ENCODE measurements at places on chromosomes 5 and 9.
A peak's percentile ranks its signal among the peaks of the same experiment; 100 is the strongest.

- DNase-seq = no peak
Observed at GRCh38 chr9:68919661-68920060, 94.3 kb downstream of the PRKACG start.

DNA sequence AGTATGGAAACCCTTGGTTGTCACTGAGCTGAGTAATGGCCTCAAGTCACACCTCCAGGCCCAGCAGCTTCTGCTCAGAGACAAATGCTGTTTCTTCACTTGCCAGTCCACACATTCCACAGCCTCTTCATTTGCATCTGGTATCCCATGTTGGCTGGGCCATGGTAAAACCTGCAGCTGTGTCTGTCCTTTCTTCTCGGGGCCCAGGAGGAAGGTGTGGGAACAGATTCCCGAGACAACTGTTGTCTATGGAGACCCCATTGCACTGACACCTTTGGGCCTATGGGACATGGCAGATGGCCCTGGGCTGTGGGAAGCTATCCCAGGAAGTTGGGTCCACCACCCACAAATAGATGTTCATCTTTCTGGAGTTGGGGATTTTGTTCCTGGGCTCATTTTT lies 85.1 kb downstream of the MACROH2A1 start:
- no peak for DNase-seq

- DNase-seq = no peak
Observed at GRCh38 chr5:150512368-150512747, 4.4 kb downstream of the NDST1 start.

- DNase-seq = no peak
Observed at GRCh38 chr5:114243281-114243971, 118.4 kb upstream of the KCNN2 start.

GRCh38 chr5:102975457-102976182 lies 144.3 kb downstream of the GIN1 start:
- DNase-seq = no peak

- no peak for DNase-seq
Observed at GRCh38 chr9:120891884-120892747, 15.1 kb upstream of the PHF19 start.

- DNase-seq = no peak
Observed at GRCh38 chr5:81045389-81045807, 85.2 kb downstream of the RASGRF2 start.

DNA sequence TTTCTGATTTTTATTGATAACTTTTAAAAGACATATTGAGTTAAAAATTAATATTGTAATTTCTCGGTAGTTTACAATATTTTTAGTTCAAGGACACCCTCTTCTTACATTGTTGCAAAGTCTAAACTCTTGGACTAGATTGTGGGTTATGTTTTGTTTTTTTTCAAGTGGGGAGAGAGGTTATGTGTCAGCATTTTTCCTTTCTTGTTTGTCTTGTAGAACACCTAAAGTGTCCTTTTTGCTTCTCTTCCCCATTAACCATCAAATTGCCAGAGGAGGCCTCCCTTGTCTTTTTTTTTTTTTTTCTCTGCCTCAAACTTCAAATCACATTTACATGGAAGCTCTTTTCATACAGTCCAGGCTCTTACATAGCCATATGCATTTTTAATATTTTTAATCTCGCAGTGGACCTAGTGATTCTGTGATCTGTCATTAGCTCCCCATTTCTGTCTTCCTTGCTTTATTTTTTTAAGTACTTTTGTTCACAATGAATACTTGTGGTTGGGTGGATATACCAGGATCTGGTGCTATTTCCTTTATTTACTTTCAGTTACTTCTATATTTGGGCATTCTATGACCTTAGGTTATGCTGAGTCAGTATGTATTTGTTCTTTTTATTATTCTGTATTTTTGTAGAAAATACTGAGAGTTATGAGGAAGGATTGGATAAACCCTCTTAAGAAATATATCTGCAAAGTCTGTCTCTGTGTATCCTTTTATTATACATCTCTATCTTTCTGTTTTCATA lies 2280.6 kb upstream of the ACO1 start:
- no peak for DNase-seq

GRCh38 chr5:56816546-56817081 lies 1.3 kb downstream of the MAP3K1 start:
- DNase-seq = peak; percentile 76

DNA sequence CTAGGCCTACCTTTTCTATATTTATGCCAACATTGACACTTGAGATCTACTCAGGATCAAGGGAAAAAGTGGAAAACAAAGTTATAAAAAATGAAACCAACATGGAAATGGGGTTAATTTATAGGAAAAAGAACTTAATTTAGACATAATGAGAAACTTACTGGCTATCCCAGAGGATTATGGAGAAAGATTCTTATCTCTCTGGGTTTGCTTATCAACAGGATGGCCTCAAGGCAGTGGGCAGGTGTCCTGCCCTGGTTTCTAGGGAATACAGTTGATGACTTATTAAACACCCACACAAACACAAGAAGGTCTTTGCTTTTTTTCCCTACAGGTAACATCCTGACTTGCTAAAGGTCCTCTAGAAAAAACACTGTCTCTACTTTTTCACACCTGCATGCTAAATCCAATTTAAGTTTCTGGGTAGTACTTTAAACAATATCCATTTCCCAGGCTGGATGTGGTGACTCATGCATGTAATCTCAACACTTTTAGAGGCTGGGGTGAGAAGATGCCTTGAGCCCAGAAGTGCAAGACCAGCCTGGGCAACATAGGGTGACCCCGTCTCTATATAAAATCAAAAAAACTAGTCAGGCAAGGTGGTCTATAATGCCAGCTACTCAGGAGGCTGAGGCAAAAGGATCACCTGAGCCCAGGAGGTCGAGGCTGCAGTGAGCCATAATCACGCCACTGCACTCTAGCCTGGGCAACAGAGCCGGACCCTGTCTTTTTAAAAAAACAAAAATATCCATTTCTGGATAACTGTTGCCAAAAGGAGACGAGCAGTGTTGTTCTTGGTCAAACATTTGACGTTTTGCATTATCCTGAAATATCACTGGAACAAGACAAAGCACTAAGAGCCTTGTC lies 6.6 kb upstream of the ZNF608 start:
- no peak for DNase-seq

DNA sequence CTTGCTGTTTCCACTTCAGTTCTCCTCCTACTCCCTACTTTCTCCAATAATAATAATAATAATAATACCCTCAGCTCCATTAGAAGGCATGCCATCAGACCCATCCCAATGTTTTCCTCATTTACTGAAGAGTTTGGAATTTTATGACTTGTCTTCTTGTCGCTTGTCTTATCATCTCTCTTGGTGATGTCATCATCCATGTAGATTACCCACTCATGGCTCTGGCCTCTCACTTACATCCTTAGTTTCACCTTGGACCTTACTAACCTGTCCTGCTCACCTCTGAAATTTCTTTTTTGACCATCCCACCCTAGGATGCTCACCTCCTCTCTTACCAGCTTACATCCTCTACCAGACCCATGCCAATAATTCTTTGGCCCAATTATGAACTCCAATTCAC lies 329.3 kb downstream of the ACTL7B start:
- DNase-seq = no peak

GRCh38 chr9:136264031-136264430 lies 18.4 kb upstream of the QSOX2 start:
- no peak for DNase-seq

DNA sequence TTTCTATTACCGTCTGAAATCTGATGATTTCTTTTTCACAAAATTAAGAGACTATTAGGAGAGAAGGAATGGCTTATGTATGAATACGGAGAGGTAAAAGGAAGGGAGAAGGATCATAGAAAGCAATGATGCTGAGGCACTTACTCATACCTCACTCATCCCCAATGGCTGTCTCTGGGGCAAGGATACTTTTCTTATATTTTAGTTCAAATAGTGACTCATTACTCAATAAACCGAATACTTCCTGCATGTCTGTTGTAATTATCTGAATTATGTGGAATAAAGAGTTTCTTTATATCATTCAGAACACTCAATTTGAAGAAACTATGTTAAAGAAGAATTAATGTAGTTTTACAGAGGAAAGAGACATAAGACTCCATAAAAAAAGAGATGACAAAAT lies 284.5 kb upstream of the NUDT12 start:
- no peak for DNase-seq

GRCh38 chr5:43192558-43193180 lies 644 bp downstream of the NIM1K start:
- peak; percentile 23 for DNase-seq

DNA sequence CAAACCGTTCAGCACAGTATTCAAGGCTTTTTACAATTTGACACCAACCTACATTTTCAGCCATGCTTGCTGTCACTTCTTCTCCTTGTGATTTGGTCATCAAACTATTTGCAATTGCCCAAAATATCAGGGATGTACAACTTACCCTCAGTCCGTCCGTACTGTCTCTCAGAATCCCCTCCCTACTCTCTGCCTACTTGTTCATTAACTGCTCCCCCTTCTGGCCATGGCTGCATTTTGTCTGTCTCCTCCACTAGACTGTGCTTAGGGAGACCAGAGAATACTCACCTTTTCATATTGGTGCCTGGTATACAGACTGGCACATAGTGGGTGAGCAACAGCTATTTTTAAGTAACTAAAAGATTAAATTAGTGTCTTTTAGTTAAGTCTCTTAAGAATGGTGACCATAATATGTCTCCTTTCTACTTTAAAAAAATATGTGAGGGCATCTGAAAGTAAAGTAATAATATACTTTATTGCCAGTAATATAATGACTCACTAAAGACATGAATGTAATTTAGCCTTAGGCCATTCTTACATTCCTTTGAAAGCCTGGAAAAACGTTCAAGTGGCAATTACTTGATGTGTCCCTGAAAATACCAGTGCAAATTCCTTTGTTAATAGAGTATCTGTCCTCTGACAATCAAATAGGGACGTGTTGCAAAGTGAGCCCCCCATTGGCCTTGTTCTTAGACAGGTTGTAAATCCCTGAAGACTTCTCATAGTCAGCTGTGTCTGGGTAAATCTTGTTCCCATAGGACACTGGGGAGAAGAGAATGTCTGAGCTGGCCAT lies 27.8 kb downstream of the PRLR start:
- peak; percentile 58 for DNase-seq

- no peak for DNase-seq
Observed at GRCh38 chr5:152864991-152865390, 459.9 kb upstream of the NMUR2 start.

DNA sequence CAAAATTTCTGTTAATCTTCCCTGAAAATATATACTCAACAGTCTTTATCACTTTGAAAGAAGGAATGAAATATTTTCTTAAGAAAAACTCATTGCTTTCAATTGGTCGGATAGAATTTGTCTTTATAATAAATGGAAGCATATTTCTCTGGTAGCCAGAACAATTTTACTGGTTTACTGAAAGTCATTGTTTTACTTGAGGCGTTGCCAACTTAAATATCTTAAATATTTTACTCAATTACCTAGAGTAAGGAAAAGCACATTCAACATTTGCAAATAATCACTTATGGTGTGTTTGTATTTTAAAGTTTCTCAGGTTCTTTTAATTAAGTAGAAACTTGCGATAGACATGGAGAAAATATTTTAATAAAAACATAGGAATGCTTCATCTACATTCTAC lies 1181.7 kb downstream of the EFNA5 start:
- no peak for DNase-seq

GRCh38 chr5:98936948-98937715 lies 8.3 kb upstream of the CHD1 start:
- no peak for DNase-seq

DNA sequence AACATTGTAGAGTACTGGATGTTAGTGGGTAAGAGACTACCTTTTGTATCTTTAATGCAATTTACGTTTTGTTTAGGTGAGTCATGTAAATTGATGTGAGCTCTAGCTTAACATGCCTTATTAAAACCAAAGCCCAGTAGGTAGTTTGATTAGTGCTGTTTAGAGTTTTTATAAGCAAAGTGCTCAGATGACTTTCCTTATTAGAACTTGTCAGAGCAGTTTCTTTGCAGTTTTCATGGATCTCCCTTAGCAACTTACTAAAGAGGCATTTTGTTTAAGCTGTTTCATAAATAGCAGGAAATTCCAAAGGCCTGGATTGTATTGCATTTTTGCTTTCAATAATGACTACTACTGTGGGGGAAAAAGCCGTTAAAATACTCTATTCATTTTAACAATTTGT lies 14.5 kb downstream of the ZSWIM6 start:
- no peak for DNase-seq

DNA sequence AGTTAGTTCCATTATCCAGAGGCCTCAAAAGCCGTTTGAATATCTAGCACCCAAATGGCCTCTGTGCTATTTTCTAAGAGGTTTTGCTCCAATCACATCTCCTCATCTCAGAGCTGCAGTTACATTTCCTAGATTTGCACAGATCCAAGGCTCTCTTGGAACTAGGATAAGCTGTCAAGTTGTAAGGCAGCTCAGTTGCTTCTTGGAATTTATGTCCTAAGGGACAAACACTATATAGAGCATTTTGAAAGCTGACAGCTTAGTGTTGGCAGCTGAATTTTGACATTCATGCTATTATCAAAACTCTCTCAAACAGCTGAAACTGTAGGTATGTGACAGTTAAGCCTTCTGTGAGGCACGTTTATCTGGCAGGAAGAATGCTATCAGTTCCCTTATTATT lies 97.0 kb downstream of the MACIR start:
- no peak for DNase-seq

DNA sequence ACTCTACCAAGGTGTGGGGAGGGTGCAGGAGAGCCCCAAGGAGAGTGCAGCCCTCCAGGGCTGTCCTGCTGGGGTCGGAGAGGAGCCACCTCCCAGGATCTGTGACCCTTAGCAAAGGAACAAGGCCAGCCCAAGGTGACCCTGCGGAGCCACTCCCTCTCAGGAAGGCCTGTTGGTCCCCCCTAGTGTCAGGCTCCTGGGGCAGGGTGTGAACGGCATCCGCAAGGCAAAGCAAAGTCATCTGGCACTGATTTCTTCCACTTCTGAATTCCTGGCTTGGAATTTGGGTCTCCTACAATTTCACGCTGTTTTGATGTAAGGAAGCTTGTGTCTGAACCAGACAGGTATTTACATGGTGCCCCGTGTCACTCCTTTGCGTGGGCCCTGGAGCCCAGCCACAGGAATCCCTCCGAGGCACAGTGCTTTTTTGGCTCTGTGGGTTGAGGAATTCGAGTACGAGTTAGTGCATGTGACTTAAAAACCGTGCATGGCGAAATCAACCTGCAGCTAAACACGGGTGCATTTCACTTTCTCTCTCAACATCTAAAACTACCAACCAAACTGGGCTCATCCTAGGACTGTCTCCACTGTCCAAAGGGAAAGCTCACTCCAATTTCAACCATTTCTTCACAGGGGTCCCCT lies 24.5 kb upstream of the GFPT2 start:
- no peak for DNase-seq

- DNase-seq = no peak
Observed at GRCh38 chr9:129989740-129990139, 53.2 kb downstream of the FNBP1 start.

GRCh38 chr9:121217609-121218292 lies 16.1 kb upstream of the RAB14 start:
- no peak for DNase-seq

- no peak for DNase-seq
Observed at GRCh38 chr9:93320591-93321219, 130.8 kb upstream of the FAM120A start.

GRCh38 chr5:171094356-171094755 lies 214.7 kb upstream of the TLX3 start:
- DNase-seq = no peak
